Endodermal cell (in vitro differentiated cells): ENCODE measurements at places on chromosomes 12 and 14. TPM values are rescaled to one million over a fixed set of nuclear protein-coding genes. Genes with fewer than 3 reads are reported as not detected.

Gene CHGA
- total RNA-seq = 4.6 and 4.7 TPM in 2 replicates

Gene ANKRD9
- 31.9 and 32.7 TPM in 2 replicates for total RNA-seq

Gene TOMM20L
- total RNA-seq = not detected in 2 replicates

Gene PAPLN
- 14.2 to 18.4 TPM (median 16.5 TPM) in 3 replicates for total RNA-seq

Gene CEP83
- total RNA-seq = 28.9 and 36.3 TPM in 2 replicates

Gene RERG
- 1.4 and 2.0 TPM in 2 replicates for total RNA-seq

Gene SPIC
- total RNA-seq = not detected in 3 replicates

Gene RNASE2
- total RNA-seq = not detected in 2 replicates
